Fibroblast of skin of left biceps (primary cell): ENCODE measurements at places on chromosomes 12 and 14.

GRCh38 chr12:63949902-63950301, 105.4 kb downstream of the SRGAP1 start:
- no peak for DNase-seq

DNA sequence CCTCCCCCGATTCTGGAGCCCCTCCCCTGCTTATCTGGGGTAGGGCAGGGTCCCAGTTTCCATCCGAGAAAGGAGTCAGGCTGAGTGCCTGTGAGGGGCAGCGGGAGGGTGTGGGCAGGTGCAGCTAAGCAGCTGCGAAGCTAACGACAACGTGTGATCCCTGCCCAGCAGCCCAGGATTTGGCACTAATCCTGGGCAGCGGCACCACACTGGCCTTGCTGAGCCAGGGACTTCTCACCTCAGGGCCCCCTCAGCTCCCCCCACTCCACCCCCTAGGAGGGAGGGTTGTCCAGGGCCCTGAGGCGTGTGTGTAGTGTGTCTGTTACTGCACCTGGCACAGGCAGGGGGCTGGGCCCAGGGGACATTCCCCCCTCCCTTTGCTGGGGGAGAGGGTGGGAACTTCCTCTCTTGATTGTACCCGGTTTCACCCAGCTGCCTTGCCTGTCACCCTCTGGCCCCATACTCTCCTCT, 1.8 kb downstream of the SMIM41 start:
- no peak for DNase-seq

GRCh38 chr12:120240495-120240833, 25.1 kb downstream of the PXN start:
- DNase-seq: no peak

- DNase-seq: no peak
Measured at GRCh38 chr14:34247605-34248004, 214.4 kb downstream of the SPTSSA start.

- DNase-seq: no peak
Measured at GRCh38 chr12:20444595-20445170, 76.3 kb downstream of the PDE3A start.

- DNase-seq: peak; percentile 45
Measured at GRCh38 chr14:64671591-64671990, 32.6 kb upstream of the PLEKHG3 start.

DNA sequence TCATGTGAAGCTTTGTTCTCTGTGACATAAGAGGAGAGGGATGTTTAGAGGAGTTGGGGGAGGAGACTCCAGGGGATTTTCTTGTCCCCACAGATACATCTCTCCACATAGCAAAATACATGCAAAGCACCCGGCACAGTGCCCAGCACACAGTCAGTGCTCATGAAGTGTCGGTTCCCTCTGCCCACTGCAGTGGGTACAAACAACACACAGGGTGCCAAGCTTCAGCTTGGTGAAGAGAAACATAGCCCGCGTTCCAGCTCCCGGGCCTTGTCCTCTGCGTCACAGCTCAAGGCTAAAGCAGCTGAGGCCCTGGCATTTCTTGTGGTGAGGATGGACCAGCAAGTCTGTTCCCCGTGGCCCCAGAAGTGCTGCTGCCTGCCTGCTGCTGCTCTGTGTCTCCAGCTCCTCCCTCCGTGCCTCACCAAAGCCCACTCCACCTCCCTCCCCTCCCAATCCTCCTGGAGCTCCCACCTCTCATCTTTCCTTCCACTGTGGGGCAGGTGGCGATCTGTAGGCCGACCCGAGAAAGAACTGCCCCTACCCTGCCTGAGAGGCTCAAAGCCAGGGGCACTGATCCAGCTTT, 57.0 kb upstream of the FKBP4 start:
- no peak for DNase-seq

DNA sequence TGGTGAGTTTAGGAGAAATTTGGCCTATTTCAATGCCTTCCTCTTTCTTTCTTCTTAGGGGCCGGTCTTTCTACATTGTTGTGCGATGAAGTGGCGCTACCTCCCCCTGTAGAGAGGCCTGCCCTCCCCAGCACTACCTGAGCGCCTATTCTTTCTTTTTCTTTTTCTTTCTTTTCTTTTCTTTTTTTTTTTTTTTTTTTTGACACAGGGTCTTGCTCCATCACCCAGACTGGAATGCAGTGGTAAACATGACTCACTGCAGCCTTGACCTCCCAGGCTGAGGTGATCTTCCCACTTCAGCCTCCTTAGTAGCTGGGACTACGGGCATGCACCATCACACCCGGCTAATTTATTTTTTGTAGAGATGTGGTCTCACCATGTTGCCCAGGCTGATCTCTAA, 136.1 kb upstream of the MAX start:
- DNase-seq: no peak

DNA sequence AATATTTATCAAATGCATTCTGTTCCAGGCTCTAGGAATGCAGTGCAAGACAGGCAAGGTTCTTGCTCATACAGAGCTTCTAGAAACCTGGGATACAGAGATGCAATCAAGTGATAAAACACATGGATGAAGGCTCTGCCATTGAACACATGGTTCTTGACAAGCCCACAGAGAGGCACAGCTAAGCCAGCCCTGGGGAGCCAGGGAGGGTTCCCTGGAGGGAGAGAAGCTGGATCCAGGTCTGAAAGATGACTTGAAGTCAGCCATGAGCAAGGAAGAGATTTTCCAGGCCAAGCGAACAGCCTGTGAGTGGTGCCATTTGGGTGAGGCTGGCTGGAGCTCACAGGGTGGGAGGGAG, 66.2 kb downstream of the IRF2BPL start:
- DNase-seq: no peak

- DNase-seq: no peak
Measured at GRCh38 chr14:98186140-98186539, 1085.9 kb downstream of the BCL11B start.

DNA sequence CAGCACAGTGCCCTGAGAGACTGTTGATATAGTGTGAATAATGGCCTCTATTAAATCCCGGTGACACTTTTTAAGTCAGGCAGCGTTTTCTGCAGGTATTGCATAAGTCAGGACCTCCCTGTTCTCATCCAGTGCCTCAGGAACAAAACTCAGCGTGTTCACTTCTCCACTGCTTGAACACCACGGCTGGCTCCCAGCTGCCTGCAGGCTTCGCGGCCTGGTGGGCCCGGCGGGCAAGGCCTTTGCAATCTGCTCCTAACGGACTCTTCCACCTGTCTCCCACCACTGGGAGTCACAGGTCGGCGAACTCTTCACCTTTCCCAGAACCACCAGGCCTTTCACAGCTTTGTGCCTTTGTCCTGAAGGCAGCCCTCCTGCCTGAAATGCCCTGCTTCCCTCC, 18.7 kb downstream of the RFX4 start:
- no peak for DNase-seq

DNA sequence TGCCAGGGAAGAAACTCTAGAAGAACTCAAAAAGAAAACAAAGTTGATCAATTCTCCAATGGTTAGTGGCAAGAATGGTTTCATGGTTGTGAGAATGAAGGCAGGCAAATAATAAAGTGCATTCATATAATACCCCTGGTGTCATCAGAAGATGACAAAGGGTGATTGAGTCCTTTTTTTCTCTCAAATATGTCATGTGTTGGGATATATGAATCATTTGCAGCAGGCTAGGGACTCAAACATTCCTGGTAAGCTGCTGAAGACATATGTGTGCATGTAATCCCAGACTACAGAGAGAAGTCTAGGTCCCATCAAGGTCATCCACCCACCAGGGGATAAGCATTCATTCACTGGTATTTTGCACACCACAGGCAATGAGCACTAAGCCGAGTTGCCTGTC, 82.4 kb upstream of the MYF6 start:
- DNase-seq: no peak

GRCh38 chr14:32038876-32039275, 38.2 kb upstream of the ARHGAP5 start:
- no peak for DNase-seq

- no peak for DNase-seq
Measured at GRCh38 chr12:47311568-47311967, 231.8 kb upstream of the AMIGO2 start.

DNA sequence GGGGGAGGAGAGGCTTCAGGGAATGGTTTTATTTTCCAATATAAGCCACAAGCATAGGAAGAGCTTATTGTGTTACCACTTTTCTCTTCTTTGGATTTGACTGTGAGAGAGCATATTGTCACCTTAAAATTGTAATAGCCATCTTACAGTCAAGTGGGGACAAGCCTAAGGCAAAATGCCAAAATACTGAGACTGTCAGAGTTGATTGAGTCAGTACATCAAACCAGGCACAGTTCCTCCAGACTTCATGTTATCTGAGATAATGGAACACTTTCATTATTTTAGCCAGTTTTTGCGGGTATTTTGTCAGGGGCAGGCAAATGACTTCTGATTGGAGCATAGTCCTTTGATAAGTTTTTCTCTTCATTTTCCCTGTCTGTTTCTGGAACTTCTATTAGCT, 19.5 kb upstream of the NUBPL start:
- DNase-seq: no peak

DNA sequence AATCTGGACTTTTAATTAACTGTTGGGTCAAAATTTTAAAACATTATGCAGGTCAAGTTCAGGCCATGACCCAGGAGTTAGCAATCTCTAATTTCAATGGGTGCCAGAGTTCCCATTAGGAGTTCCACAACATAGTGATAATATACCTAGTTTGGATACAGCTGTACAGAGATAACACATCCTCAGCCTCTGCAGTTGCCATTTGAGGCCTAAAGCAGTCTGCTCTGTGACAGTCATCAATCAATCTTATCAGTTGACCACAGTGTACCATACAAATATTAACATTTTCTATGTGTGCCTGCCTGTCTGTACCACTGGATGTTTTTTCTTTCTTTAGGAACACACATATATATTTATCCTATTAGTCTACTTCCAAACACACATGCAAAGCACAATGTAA, 54.0 kb upstream of the BBS10 start:
- no peak for DNase-seq

DNA sequence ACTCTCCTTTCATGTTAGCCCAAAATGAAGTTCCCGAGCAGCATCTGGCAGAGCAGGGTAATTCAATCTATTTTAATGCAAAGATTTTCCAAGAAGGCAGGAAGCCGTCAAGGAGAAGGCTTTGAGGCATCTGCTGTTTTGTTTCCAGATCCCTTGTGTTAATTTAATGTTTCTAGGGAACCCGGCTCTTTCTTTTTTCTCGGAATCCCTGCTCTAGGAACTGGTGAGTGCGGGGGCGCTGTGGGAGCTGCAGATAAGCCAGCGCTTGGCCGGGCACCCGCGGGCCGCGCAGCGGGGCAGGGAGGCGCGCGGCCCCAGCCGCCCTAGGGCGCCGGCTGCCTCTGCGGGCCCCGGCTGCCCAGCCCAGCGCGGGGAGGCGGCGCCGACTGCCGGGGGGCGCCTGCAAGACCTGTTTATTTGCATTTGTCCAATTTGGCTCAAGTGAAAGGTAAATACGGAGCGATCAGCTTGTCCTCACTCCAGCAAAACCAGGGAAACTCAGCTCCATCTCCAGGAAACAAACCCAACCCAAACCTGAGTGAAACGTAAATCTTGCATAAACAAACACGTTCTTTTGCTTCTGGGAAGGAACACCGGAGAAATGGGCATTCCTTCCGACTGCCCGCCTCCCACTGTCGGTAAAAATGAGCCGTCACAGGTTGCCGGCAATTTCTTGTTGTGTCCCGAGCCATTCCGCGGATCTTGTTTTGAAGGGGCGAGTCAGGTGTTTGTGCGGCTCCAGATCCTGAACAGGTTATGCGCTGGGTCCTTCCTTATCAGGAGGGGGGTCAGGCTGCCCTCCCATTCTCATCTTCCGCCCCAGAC, 65.1 kb downstream of the CRADD start:
- DNase-seq: peak; percentile 39

DNA sequence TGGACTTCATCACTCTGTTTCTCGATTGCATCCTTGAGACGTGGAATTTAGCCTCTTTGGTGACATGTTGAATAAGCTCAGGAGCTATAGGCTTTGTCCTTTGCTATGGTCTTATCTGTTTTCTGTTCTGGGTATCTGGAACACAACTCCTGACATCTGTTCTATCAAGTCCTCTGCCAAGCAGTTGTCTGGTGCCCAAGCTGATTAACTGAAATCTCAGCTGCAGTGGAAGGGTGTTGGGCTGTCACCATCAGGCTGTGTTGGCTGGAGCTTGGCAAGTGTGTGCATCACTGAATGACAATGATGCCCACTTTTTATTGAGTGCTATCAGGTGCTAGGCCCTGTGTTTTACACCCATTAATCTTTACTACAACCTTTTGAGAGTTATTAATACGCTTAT, 77.8 kb downstream of the SMOC1 start:
- DNase-seq: no peak

GRCh38 chr14:56805992-56806727, 4.1 kb downstream of the OTX2 start:
- DNase-seq: no peak

DNA sequence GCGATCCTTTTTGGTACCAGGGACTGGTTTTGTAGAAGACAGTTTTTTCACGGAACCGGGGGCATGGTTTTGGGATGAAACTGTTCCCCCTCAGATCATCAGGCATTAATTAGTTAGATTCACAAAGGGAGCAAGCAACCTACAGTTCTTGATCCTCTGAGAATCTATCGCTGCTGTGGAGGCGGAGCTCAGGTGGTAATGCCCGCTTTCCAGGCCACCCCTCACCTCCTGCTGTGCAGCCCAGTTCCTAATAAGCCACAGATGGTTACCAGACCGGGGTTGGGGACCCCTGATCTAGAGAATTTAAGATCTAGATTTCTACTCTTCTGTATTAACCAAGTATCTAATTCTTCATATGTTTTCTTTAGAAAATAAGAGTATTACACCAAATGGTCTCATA, 4.8 kb downstream of the ARHGAP5 start:
- DNase-seq: no peak
